ENCODE measurements at places on chromosomes 7 and 10.

- DNase-seq: peak; percentile 79
Measured at GRCh38 chr10:111756217-111757061, 427.1 kb downstream of the GPAM start.

- no peak for DNase-seq
Measured at GRCh38 chr10:86212391-86212700, 154.2 kb downstream of the GRID1 start.

GRCh38 chr7:124088590-124088989, 55.7 kb upstream of the TMEM229A start:
- no peak for DNase-seq

GRCh38 chr10:123134343-123134914, 1.3 kb upstream of the HMX3 start:
- peak; percentile 64 for DNase-seq

- DNase-seq: no peak
Measured at GRCh38 chr7:50664937-50665336, 99.7 kb upstream of the DDC start.

DNA sequence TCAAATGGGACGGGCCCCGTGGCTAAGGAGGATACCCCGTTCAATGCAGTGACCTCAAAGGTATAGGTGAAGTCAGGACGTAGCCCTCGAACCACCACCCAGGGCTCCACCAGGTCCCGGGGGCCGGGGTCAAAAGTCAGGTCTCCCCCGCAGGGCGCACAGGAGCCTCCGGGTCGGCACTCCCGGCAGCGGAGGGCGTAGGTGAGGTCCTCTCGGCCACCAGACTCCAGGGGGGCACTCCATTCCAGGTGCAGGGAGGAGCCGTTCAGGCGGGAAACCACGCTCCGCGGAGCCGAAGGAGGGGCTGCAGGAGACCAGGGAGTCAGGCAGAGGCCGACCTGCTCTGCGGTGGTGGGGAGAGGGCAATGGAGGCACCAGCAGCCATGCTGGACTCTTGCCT, 7.7 kb downstream of the EPHB4 start:
- DNase-seq: no peak

DNA sequence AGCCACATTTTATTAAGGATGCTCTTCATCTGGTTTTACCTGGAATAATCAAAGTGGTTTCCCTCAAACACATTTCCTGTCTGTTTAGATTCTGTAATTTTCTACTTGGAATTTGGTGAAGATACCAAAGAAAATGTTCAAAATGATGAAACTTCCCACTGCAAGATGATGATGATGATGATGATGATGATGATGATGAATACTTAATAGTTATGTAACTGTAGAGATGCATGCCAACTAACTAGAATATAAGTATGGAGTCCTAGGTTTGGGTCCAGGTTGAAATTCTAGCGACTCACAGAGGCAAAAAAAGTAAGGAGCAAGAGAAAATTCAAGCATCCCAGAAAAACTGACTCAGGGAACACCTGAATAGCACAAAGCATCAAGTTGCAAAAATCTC, 104.0 kb upstream of the KIAA1217 start:
- no peak for DNase-seq

- no peak for DNase-seq
Measured at GRCh38 chr7:96322373-96322695, 436 bp upstream of the SLC25A13 start.

GRCh38 chr10:114632869-114633715, 25.0 kb downstream of the ABLIM1 start:
- peak; percentile 73 for DNase-seq

- no peak for DNase-seq
Measured at GRCh38 chr7:29488977-29489376, 74.7 kb upstream of the PRR15 start.

DNA sequence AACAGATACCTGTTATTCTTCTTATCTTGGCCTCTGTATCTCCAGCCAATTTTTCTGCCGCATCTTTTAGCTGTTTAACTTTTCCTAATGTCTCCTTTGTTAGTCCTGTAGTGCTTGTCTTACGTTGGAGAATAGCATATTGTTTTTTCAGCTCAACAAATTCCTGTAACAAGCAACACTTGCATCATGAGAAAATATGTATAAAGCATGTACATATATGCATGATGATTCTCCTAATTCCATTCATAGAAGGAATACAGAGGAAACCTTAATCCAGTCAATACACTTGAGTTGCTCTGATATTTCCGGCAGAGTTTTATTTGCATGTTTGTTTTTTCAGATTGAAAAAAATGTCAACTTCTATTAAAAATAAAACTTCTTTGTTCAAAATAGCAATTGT, 26.1 kb upstream of the LAMB1 start:
- no peak for DNase-seq

- no peak for DNase-seq
Measured at GRCh38 chr7:117146059-117146458, 176.8 kb downstream of the WNT2 start.

DNA sequence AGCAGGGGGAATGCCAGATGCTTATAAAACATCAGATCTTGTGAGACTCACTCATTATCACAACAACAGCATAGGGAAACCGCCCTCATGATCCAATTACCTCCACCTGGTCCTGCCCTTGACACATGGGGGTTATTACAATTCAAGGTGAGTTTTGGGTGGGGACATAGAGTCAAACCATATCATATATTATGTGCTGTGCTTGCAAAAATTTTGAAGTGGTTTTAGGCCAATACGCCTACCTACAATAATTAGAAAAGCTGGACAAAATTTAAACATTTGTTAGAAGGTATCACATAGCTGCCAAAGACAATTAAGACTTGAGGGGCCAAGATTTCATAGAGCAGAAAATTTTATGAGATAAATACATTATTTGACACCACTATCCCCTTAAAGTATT, 29.5 kb downstream of the NPSR1 start:
- DNase-seq: no peak

- peak; percentile 48 for DNase-seq
Measured at GRCh38 chr7:152617056-152617455, 58.9 kb downstream of the XRCC2 start.

DNA sequence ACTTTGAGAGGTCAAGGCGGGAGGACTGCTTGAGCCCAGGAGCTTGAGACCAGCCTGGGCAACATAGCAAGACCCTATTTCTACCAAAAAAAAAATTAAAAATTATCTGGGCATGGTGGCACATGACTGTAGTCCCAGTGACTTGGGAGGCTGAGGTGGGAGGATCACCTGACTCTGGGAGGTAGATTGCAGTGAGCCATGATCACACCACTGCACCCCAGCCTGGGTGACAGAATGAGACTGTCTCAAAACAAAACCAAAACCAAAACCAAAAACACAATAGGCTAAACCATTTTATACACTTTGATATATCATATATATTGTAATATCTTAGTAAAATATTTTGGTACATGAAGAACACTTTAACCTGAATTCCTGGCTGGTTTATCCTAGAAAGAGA, 101.6 kb downstream of the RAPGEF5 start:
- no peak for DNase-seq

- peak; percentile 48 for DNase-seq
Measured at GRCh38 chr7:14551310-14551709, 351.2 kb downstream of the DGKB start.

DNA sequence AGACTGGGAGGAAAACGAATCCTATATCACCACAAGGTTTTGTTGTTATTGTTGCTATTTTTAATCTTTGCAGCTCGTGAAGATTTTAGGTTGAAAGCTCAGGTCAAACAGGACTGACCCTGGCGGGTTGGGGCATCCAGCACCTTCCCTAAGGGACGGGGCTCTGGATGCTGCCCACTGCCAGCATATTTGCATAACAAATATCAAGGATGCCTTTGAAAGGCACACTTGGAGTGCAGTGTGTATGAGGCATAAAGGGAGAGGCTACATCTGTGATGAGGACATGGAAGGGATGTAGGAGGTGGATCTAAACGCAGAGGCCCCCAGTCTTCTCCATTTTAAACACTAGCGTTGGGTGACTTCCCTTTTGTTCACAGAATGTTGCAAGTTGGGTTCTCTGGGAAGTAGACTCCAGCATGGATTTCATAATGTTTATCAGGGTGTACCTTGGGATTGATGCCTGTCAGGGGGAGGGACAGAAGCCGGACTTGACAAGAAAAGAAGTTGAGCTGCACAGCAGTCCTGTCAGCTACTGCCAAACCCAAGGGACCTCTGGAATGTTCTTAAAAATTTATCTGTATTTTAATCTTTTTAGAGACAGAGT, 181.1 kb upstream of the IMMP2L start:
- DNase-seq: no peak

- no peak for DNase-seq
Measured at GRCh38 chr10:112912410-112912928, 37.6 kb upstream of the TCF7L2 start.

GRCh38 chr10:119315128-119316001, 108.0 kb downstream of the GRK5 start:
- DNase-seq: peak; percentile 54

- DNase-seq: peak; percentile 11
Measured at GRCh38 chr7:42883950-42884349, 27.9 kb downstream of the C7orf25 start.

- DNase-seq: no peak
Measured at GRCh38 chr7:45148653-45148973, 9.0 kb upstream of the RAMP3 start.

GRCh38 chr7:137829337-137829992, 17.3 kb downstream of the DGKI start:
- DNase-seq: no peak

GRCh38 chr7:99790407-99790806, 6.4 kb upstream of the CYP3A4 start:
- no peak for DNase-seq

- no peak for DNase-seq
Measured at GRCh38 chr10:6674291-6674690, 94.2 kb upstream of the PRKCQ start.

DNA sequence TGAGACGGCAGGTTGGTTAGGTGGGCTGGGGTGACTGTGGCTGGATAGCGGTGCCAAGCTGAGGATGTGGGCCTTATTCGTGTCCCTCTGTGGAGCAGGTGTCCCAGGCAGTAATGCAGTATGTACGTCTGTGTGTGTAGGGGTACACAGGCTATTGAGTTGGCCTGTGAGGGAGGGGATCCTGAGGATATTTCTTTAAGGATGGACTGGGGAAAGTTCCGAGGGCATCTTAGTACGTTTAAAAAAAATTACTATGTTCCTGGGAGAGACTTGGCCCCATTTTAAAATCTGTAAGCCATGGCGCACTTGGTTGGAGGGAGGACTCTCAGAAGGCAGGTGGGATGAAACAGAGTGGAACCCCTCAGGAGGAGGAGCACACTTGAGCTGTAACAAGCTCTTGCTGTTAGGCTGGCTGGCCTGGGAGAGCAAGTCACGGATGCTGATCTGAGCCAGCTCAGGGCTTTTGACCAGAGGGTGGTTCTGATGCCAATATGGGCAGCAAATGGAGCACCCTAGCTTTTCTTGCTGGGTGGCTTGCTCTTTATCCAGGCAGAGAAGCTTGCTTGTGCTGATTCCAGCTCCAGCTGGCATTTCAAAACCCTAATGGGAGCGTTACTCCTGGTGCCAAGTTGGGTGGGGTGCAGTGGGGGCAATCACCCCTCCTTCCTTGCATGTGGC, 765 bp downstream of the WBP1L start:
- peak; percentile 43 for DNase-seq

DNA sequence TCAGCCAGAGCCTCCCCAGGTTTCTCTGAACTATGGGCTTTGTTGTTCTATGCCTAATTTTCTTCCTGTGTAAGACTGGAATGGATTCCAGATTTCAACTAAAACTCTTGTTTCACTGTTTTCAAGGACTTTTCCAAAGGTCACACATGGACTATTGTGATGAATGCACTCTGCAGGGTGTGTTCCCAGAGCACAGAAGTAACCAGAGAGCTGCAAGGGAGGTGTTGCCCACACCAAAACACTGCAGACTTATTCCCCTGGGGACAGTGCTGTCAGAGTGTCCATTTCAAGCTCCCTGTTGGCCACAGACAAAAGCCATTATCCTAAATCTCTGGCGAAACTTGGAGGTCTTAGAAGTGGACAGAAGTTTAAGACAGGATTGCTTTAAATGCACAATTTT, 231.6 kb downstream of the TRIL start:
- no peak for DNase-seq

GRCh38 chr10:89332123-89332633, 4.4 kb downstream of the IFIT3 start:
- peak; percentile 43 for DNase-seq

- peak; percentile 24 for DNase-seq
Measured at GRCh38 chr7:129786825-129787563, 165.8 kb downstream of the UBE2H start.

- DNase-seq: no peak
Measured at GRCh38 chr10:50607356-50607925, 16.3 kb downstream of the SGMS1 start.

DNA sequence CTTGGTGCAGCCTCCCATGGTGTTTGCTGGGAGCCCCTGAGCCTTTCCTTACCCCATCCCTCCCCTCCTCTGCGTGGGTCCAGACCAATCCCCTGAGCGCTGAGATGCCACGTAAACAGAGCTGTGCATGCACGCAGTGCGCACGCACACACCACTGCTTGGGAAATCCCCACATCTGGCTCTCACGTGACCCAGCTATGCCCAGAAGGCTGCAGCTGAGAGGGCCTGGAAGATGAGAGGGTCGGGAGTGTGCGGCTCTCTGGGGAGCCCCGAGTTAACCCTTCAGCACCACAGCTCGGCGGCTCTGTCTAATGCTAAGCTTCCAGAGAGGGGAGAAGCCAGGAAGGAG, 177.2 kb downstream of the SH3PXD2A start:
- peak; percentile 96 for DNase-seq

- peak; percentile 90 for DNase-seq
Measured at GRCh38 chr7:21767300-21767900, 178.3 kb downstream of the CDCA7L start.

- no peak for DNase-seq
Measured at GRCh38 chr10:114337510-114338462, 66.5 kb downstream of the AFAP1L2 start.

- DNase-seq: no peak
Measured at GRCh38 chr10:78997635-78998618, 70.8 kb upstream of the ZMIZ1 start.

GRCh38 chr7:54963155-54963554, 55.7 kb upstream of the EGFR start:
- DNase-seq: no peak

DNA sequence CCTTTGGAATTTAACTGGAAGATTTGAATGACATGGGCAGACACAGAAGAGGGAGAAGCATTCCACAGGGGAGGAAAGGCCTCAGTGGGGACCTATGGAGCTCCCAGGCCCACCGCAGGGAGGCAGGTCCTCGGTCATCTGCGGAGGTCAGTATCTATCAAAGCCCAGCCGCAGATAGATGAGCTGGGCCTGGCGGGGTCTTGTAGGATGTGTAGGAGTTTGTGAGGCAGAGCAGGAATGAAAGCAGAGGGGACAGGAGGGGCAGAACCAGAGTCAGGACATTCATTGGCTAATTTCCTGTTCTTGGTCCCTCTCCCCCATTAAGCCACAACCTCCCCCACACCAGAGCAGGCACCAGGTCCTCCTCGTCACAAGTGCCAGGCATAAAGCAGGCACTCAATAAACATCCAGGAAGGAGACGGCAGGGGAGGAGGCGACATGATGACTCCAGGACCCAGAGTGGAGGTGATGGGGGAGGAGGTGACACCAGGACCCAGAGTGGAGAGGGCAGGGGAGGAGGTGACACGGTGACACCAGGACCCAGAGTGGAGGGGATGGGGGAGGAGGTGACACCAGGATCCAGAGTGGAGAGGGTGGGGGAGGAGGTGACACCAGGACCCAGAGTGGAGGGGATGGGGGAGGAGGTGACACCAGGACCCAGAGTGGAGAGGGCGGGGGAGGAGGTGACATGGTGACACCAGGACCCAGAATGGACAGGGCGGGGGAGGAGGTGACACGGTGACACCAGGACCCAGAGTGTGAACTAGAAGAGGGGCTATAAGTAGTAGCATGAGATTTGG, 83.7 kb upstream of the PDGFA start:
- DNase-seq: no peak
